Activated T-cell treated with anti-CD3 and anti-CD28 coated beads, Interleukin-2, amount 50 U/mL, for 24 hours (primary cell): ENCODE measurements at places on chromosomes 4 and X.
A peak's percentile ranks its signal among the peaks of the same experiment; 100 is the strongest.

DNA sequence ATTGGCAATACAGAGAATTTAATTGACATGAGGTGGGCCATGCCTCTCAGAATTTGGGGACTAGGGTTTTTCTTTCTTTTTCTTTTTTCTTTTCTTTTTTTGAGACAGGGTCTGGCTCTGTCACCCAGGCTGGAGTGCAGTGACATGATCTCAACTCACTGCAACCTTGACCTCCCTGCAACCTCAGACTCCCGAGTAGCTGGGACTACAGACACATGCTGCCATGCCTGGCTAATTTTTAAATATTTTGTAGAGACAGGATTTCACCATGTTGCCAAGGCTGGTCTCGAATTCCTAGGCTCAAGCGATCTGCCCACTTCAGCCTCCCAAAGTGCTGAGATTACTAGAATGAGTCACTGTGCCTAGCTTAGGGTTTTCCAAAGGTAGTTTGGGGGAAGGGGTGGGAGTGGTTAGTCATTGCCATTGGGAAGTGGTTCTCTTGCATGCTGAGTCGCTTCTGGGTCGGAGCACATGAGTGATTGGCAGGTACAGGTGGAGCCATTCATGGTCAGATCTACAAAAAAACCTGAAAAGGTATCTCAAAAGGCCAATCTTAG lies 54.5 kb downstream of the MID2 start:
- no peak overlapping the region for H3K4me3 ChIP-seq
- peaks cover 31% of the 10 kb centered on the region for H3K27me3 ChIP-seq
- no peaks in the 10 kb centered on the region for H3K36me3 ChIP-seq
- no peak for DNase-seq
- H3K4me1 ChIP-seq, result peaks cover 4% of the 10 kb centered on the region
- no peak overlapping the region for H3K27ac ChIP-seq

GRCh38 chr4:162450531-162451035 lies 286.8 kb upstream of the FSTL5 start:
- DNase-seq, result no peak
- H3K36me3 ChIP-seq, result no peaks in the 10 kb centered on the region
- H3K4me3 ChIP-seq, result no peak overlapping the region
- no peaks in the 10 kb centered on the region for H3K4me1 ChIP-seq
- H3K27me3 ChIP-seq, result no peaks in the 10 kb centered on the region
- no peak overlapping the region for H3K27ac ChIP-seq

GRCh38 chr4:145623831-145624230 lies 4.6 kb downstream of the MMAA start:
- peaks cover 53% of the 10 kb centered on the region for H3K4me1 ChIP-seq
- H3K27ac ChIP-seq, result peak overlapping the region; percentile 86
- no peak for DNase-seq

DNA sequence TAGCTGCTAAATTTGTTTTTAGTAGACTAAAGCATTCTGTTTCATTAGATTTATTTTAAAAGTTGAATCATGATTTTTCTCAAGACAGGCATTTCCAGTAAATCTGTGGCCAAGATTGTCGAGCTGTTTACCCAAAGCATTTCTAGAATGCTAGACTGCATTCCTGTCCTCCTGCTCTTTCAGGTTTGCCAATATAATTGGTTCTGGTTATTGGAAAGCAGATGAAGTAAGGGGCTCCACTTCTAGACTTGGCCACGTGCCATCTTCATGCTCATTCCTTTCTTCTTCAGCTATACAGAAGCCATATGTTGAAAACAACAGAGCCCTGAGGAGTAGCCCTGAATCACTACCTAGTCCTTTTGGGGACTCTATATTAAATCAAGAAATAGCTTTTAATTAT lies 62.5 kb downstream of the PGRMC2 start:
- no peaks in the 10 kb centered on the region for H3K36me3 ChIP-seq
- H3K27ac ChIP-seq, result no peak overlapping the region
- DNase-seq, result no peak
- peaks cover 7% of the 10 kb centered on the region for H3K27me3 ChIP-seq
- no peak overlapping the region for H3K4me3 ChIP-seq
